ENCODE measurements at places on chromosomes 4 and X. TPM values are rescaled to one million over a fixed set of nuclear protein-coding genes. Genes with fewer than 3 reads are reported as not detected.
A peak's percentile ranks its signal among the peaks of the same experiment; 100 is the strongest.

The ART3 gene
- total RNA-seq = not detected

DNA sequence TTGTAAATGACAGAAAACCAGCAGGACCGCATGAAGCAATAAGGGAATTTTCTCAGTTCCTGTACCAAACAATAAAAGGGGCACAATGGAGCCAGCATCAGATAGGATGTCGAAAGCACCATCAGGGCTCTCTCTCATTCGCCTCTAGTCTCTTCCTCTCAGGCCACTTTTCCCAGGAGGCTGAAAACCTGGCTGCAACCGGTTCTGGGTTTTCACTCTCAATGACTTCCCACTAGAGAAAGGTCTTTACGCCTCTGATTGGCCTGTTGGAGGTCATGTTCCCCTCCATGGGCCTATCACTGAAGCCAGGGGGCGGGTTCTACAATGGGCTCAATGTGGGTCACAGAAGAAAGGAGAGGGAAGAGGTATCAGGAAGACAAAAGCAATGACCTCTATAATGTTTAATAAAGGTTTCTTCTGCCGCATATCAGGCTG is 29.3 kb downstream of the ZNF827 start:
- H3K4me3 ChIP-seq = no peak overlapping the region
- no peaks in the 10 kb centered on the region for H3K27me3 ChIP-seq
- peaks cover 23% of the 10 kb centered on the region for H3K4me1 ChIP-seq
- no peaks in the 10 kb centered on the region for H3K36me3 ChIP-seq
- no peak overlapping the region for H3K27ac ChIP-seq

DNA sequence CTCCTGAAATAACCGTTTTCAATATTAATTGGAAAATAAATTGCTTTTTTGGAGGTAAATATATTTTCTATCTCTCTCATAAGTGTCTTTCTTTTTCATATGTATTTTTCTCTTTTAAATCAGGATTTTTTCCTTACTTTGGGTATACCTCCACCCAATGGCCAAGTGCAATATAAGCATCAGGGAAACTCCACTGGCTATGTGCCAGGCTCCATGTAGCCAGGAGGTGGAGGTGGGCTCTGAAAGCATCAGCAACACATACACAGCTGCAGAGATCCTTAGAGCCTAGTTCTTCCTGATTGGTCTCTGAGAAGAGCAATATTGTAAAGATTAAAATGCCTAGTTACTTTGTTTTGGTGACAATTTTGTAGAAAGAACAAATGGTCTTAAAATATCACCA is 3.4 kb downstream of the GABRA2 start:
- no peaks in the 10 kb centered on the region for H3K36me3 ChIP-seq
- no peak overlapping the region for H3K4me3 ChIP-seq
- no peak overlapping the region for H3K27ac ChIP-seq
- peaks cover 12% of the 10 kb centered on the region for H3K27me3 ChIP-seq
- DNase-seq = peak; percentile 73
- H3K4me1 ChIP-seq = peaks cover 19% of the 10 kb centered on the region

GRCh38 chr4:10565166-10565780 is 108.0 kb upstream of the ZNF518B start:
- H3K4me1 ChIP-seq = no peaks in the 10 kb centered on the region
- H3K36me3 ChIP-seq = no peaks in the 10 kb centered on the region
- no peak for DNase-seq
- no peaks in the 10 kb centered on the region for H3K27me3 ChIP-seq
- no peak overlapping the region for H3K4me3 ChIP-seq

The SCD5 gene
- total RNA-seq = 3.5 TPM

GRCh38 chr4:176274441-176274840 is 5.4 kb upstream of the ASB5 start:
- peaks cover 24% of the 10 kb centered on the region for H3K4me1 ChIP-seq
- no peak overlapping the region for H3K4me3 ChIP-seq
- peak; percentile 65 for DNase-seq
- H3K36me3 ChIP-seq = no peaks in the 10 kb centered on the region
- no peaks in the 10 kb centered on the region for H3K27me3 ChIP-seq

- H3K27me3 ChIP-seq = no peaks in the 10 kb centered on the region
- no peak overlapping the region for H3K4me3 ChIP-seq
- no peaks in the 10 kb centered on the region for H3K36me3 ChIP-seq
- no peak overlapping the region for H3K27ac ChIP-seq
- H3K4me1 ChIP-seq = peaks cover 21% of the 10 kb centered on the region
- DNase-seq = no peak
Observed at GRCh38 chr4:182978152-182978827, 61.1 kb upstream of the DCTD start.

- no peak overlapping the region for H3K4me3 ChIP-seq
- H3K27ac ChIP-seq = no peak overlapping the region
- H3K27me3 ChIP-seq = no peaks in the 10 kb centered on the region
- H3K4me1 ChIP-seq = no peaks in the 10 kb centered on the region
- DNase-seq = peak; percentile 15
Observed at GRCh38 chr4:15065516-15065915, 63.2 kb downstream of the CPEB2 start.

DNA sequence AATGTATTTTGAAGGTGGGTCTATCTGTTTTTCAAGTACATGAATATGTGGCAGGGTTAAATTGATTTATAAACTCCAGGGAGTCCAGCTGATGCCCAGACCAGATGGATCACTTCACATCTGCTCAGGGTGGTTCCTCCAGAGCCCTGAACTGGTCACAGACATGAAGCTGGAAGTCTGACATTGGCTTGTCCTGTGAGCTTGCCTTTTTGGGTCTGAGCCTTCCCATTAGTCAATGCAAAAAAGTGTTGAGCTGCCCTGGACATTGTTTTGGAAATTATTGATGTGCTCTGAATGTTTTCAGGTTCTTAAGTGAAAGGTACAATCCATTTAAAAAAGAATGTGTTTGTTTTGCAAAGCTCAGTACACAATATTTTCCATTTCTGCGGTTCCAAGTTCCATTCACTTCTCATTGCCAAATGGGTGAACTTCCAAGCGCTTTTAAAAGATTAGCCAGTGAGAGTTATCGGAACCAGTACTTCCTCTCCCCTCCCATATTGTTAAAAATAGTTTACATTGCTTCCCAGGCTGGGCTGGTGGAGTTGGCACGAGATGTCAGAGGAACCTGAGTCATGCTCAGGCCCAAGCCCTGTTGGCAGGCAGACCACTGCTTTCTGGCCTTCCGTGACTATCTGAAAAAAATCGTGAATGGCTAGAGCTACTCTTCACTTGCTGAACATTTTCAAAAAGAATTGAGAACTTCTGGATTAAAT is 52.1 kb downstream of the PDGFRA start:
- peak; percentile 91 for DNase-seq
- H3K4me3 ChIP-seq = peak overlapping the region; percentile 43
- peaks cover 4% of the 10 kb centered on the region for H3K36me3 ChIP-seq
- no peaks in the 10 kb centered on the region for H3K27me3 ChIP-seq
- H3K4me1 ChIP-seq = peaks cover 25% of the 10 kb centered on the region
- H3K27ac ChIP-seq = peak overlapping the region; percentile 85

GRCh38 chrX:124333862-124334261 is 1.4 kb downstream of the TEX13D start:
- H3K4me1 ChIP-seq = peaks cover 1% of the 10 kb centered on the region
- no peaks in the 10 kb centered on the region for H3K27me3 ChIP-seq
- no peak for DNase-seq
- no peak overlapping the region for H3K4me3 ChIP-seq

Data from MCF 10A (cell line).